ENCODE measurements at places on chromosomes 11 and 22. TPM values are rescaled to one million over a fixed set of nuclear protein-coding genes. Genes with fewer than 3 reads are reported as not detected.

GRCh38 chr11:76035020-76035419 lies 171.3 kb downstream of the WNT11 start:
- no peak for DNase-seq

- peak; percentile 35 for DNase-seq
These were observed 34.6 kb upstream of the PDGFD start for GRCh38 chr11:104198576-104198975.

- DNase-seq: no peak
These were observed 81.1 kb downstream of the LRRC32 start for GRCh38 chr11:76589477-76589876.

GRCh38 chr11:70532731-70533130 lies 134.4 kb downstream of the CTTN start:
- DNase-seq: no peak

GRCh38 chr11:27412192-27412691 lies 49.2 kb upstream of the CCDC34 start:
- no peak for DNase-seq

- DNase-seq: no peak
These were observed 30.3 kb downstream of the TRIM66 start for GRCh38 chr11:8652140-8652539.

DNA sequence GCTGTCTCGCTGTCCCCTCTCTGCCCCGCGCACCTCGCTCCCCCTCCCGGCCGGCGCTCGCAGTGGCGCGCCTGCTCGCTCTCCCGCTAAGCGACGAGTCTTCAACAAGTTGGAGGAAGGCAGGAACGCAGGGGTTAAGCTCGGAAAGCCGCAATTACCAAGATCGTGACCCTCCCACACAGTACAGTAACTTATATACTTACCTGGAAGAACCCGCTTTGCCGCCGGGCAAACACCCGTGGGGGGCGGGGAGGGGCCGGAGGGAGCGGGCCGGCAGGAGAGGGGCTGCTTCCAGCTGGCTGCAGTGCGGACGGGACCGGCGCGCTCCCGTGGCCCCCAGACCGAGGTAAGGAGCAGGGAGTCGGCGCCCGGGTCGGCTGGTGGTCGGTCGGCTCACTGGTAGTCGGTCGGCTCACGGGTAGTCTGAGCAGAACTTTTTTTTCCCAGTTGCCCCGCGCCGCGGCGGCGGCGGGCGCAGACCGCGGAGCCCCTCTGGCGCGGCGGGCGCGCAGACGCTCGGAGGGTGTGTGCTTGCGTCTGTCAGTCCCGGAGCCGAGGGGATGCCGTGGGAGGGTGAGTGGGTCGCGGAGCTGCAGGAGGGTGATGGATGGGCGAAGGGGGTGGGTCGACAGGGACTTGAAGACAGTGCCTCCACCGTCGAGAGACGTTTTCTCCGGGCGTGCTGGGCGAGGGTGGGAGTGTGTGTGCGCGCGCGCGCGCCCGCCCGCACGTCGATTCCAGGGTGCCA lies 101.2 kb upstream of the HSD17B12 start:
- DNase-seq: no peak

DNA sequence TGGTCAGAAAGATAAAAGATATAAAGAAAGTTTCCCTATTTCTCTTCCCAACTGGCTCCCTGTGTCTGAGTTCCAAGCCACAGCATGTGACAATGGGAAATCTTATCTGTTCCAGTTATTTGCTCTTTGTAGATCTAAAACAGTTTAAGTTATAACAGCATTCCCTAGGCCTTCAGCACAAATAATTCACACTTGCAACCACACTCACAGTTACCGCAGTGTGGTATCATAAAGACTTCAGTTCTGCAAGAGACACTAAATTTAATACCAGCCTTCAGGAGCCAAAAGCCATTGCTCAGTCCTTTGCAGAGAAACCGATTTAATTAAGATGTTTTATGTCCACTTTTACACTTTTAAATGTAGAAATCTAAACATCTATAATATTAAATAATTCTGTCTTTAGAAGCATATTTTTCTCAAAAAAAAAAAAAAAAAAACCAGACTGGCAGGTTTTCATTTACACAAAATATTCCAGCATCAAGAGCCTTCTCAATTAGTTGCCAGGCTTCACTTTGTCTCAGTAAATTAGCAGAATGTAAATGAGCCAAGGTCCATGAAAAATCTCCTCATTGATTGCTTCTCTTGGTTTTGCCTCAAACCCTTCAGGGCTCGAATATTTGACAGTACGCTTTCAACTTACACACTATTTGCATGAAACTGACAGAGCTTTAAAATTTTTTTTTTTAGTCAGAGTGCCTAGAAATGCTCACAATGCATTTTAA lies 300.0 kb upstream of the DDI1 start:
- DNase-seq: no peak

DNA sequence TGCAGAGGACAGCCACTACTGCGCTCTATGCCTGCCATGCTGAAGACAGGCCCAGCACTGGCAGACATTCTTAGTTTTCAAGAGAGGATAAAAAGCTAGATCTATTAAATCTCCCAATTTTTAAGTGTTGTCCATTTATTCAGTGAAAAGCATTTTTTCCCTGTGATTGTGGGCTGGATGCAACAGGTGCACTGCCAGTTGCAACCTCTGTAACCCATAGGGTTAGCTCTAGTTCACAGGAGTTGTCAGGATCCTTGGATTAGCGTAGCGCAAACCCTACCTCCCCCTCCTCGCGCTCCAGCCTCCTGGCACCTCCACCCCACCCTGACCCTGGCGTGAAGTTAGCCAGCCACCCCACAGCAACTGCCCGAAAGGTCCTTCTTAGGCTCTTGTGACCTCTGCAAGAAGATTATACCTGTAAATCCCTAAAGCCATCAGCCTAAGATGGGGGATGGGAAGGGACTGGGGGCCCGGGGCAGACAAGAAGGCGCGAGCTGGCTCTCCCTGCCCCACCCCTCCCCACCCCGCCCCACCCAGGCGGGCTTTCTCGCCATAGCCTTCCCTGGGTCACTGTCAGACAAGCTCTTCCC lies 30.9 kb downstream of the EIF3F start:
- no peak for DNase-seq

DNA sequence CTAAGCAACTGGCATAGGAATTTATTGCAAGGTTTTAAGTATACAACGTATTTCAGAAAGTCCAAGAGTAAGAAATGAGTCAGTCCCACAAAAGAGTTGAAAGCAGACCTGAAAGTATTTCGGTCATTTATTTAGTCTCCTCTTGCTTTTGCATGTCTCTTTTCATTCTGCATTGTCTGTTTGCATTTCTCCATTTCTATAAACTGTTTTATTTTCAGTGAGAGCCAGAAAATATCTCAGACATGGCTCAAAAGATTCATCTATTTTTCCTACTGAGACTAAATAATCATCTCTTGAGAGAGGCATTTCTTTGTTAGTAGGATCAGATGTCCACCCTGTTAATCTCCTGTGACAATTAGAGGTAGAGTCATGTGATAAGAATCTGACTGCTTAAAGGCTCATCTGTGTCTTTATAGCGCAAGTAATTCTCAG lies 219.1 kb upstream of the CCDC179 start:
- DNase-seq: no peak

DNA sequence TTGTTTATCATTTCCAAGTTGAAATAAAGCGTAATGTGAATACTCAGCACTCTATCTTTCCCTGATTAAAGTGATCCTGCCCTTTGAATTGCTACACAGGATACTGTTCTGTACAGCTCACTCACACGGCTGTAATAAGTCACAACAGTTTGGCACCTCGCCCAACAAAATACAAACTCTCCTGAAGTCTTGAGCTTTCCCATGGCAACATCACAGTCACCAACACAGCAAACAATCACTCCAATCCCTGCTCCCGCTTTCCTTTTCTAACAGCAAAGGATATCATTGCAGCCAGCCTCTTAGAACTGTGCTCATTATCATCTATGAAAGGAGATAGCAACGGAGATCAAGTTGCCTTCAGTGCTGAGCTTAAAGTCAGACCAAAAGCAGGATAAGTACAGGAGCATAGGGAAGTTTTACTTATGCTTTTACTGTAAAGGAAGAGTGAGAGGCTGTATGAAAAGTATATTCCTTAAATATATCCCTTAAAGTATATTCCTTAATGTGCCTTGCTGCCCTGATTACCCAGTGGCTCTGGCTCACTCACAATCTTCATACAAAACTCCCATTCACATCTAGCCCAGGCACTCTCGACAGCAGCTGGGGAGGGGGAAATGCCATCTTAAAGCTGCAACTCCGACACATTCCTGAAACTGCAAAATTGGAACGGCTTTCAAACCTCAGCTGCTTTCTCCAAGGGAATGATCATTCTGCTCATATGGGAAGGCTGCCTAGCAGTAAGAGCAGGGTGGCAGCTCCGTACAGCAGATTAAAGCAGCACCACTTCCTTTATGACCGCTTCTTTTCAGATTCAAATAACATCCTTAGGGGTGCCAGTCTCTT lies 35.8 kb downstream of the MAML2 start:
- DNase-seq: peak; percentile 59

GRCh38 chr11:45407226-45407625 lies 121.1 kb upstream of the SYT13 start:
- DNase-seq: no peak

Gene H19
- not detected for polyA plus RNA-seq

Gene SHANK3
- polyA plus RNA-seq: not detected

Gene KCNJ1
- 0.01 TPM for polyA plus RNA-seq

Gene IRAG1
- polyA plus RNA-seq: 3.3 TPM

Gene NTM
- not detected for polyA plus RNA-seq

Gene AIFM3
- 2.3 TPM for polyA plus RNA-seq
